Mesenteric fat pad (tissue), 1 donor: ENCODE measurements at places on chromosomes 2 and 18.

DNA sequence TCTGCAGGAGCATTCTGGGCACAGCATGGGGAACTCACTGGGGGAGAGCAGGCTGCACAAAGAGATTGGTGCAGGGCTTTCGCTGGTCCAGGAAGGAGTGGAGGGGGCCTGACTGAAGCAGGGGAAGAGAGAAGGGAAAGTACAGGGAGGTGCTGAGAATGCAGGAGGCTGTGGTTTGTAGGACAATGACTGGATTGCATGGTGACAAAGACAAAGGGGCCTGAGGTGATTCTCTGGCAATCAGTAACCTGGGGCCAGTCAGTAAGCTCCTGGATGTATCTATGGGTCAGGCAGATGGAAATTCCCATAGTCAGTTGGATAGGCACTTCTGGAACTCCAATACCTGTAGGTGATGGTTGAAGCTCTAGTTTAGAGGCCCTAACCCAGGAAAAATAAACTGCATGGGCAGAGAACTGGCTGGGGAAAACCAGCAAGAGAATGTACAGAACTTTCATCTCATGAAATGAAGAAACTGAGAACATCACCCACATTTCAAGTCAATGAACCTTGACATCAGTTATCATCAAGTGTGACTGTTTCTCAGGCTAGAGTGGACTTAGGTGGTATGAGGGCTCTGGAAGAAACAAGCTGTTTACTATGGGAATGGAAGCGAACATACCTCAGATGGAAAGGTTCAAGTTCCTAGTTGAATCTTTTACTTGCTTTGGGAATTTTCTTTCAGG is 193.2 kb downstream of the TPGS2 start:
- no peak for DNase-seq

- DNase-seq, result no peak
Measured at GRCh38 chr2:26506279-26506678, 28.4 kb upstream of the OTOF start.

DNA sequence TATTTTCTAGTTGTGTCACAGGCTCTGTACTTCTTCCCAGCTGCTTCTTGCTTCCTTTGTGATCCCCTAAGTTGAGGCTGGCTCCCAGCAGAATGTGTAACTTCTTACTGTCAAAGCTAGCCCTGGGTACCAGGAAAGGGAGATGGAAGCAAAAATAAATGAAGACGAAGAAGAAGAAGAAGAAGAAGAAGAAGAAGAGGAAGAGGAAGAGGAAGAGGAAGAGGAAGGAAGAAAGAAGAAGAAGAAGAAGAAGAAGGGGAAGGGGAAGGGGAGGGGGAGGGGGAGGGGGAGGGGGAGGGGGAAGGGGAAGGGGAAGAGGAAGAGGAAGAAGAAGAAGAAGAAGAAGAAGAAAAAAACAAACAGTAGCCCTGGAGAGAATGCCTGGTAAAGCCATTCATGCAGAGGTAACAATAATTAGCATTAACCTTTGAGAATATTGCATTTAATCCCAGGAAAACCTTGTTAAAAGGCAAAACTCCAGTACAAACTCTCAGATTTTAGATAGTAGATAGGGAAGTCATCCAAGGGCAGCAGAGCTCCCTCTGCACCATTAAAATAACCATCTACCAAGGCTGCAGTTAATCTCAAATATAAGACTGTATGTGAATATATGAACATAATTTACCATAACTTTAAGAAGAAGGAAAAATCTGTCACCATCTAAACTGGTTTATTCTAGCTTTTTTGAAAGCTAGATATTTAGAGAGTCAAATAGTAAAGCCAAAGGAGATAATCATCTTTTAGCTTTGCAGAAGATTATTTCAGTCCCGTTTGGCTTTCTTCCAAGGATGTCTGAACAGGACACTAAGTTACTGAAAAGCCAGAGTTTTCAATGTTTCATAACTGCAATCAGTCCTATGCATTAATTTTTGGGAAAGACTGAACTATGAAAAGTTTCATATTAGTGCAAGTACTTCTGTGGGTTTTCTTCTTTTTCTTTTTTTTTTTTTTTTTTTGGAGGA is 44.3 kb upstream of the FBXO11 start:
- no peak for DNase-seq

DNA sequence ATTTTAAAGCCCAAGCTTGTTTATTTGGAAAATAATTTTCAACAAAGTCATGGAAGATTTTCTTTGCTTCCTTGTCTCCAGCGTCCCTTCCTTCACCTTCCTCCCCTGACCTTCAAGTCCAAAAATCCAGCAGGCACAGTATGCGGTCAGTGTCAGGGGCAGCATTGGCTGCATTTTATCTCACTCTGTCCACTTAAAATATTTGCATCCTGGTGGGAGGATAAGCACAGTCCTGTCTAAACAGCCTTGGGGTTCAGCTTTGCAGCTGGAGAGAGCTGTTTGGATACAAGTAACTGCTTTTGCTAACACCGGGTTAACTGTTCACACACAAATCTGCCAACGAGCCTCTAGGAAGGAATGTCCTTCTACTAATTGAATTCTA is 318.1 kb downstream of the PDE11A start:
- no peak for DNase-seq

- DNase-seq, result no peak
Measured at GRCh38 chr2:31674446-31674845, 93.7 kb upstream of the SRD5A2 start.

GRCh38 chr2:27799646-27800010 is 28.1 kb downstream of the MRPL33 start:
- no peak for DNase-seq

GRCh38 chr2:217491271-217491670 is 511.5 kb downstream of the TNS1 start:
- DNase-seq, result no peak

DNA sequence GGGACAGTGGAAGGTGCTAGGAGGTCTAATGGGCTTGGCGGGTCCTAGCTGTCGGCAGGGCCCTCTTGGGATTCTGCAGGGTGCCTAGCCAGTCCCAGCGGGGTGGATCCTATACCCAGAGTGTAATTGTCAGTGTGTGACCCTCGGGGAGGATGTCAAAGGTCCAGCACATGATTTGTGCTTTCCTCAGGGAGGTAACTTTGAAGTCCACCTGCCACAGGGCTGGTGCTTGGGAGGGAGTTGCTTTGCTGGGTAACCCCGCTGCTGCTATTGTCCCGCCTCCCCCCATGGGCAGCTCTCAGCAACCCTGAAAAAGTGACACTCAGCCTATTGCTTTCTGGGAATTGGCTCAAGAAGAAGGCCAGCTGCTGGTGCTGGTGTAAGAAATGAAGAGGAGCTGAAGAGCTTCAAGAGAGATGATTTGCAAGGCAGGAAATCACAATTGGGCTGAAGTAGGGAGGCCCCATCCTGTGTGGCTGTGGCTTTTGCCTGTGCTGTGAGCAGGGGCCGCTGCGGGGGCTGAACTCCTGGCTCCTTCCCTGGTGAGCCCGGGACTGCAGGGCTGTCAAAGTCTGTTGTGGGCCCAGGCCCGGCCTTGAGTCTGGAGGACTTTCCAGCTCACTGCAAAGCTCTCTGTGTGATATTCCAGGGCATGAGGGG is 36.4 kb downstream of the EMILIN2 start:
- no peak for DNase-seq

GRCh38 chr2:196262606-196263005 is 91.2 kb upstream of the STK17B start:
- no peak for DNase-seq

DNA sequence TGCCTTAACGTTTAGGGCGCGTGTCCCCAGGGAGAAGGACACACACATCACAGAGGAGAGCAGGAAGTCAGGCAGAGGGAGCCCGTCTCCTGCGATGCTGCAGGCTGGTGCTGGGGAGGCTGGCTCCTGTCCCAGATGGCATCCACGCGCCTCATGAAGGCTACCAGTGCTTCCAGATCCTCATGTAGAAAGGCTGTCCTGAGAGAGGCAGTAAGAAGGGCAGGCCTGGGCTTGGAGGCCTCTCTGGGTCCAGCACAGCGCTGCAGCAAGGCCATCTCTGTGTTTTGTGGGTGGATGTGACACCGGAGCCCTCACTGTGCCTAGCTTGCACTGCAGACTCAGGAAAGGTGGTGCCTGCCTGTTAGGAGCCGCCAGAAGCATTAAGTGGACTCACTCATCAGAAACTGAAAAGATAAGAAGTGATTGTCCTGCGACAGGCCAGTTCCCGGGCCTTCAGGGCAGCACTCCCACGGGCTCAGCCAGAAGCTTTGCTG is 62.7 kb downstream of the FAM168B start:
- DNase-seq, result peak; percentile 73

GRCh38 chr18:35672897-35673296 is 91.4 kb downstream of the GALNT1 start:
- no peak for DNase-seq

DNA sequence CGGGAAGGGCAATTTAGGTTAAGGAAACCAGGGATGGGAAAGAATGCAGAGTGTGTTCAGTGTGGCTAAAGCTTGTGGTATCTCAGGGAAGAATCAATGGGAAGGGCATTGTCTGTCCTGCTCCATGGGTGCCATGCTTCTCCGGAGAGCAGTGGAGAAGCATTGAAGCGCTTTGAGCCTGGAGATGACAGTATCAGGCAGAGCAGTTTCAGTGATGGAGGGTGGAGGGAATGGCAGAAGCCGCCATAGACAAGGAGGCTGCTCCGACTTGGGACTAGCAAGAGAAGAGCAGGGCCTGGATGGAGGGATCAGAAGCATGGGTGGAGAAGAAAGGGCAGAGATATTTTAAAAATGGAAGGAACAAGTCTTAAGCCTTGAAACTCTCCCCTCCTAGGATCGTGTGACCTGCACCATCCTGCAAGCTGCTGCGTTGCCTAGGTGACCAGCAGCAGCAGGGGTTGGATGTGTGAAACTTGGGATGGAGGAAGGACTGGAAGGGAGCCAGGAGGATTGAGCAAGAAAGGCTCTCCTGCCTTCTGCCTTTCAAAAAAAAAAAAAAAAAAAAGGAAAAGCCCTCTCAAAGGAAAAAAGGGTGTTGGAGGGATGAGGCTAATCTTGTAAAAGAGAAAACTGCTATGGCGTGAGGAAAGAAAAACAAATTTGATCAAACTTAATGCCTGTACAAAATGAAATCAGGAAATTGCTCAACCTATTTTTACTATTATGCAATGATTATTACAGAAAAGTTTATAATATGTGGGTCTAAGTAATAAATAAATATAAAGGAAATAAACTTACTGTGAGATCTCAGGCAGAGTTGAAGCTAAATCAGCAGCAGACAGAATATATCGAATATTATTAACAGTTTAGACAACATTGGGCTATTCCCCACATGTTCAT is 493.8 kb upstream of the NRP2 start:
- DNase-seq, result no peak

DNA sequence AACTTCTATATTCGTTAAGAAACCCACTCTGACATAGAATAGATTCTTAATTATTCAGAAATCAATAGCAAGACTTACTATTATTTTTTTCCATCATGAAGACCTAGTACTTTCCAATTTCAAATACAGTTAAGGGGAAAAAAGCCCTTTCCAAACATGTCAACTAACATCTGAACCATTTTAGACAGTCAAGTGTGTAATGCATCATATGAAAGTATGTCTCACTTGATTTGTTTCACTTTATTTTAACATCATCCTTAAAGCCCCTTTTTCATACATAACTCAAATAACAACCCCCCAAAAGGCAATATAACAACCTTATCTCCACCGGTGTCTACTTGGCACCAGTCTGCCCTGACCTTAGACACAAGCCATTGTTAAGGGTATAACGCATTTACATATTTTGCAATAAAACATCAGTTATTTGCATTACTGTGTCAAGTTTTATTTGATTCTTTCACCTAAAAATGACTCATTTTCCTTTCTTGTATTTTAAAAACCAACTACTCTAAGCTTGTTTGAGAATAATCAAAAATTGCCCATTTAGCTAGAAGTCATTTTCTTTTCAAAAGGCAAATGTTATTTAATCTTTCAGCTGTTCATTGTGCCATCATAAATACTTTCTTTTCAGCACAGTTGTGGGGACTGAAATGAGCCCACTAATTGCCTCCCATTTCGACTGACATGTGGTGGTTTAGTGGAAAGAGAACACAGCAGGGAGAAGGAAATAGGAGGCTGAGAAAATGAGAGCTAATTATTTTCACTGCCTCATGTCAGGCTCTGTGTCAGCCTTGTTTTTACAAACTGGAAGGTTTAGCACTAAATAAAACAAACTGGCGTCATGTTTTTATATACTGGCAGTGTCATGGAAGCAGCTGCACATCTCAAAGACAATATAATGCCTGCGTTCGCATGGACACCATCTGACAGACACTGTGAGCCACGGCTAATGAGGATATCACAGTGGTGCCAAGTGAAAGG is 104.7 kb upstream of the CDCA7 start:
- DNase-seq, result no peak

DNA sequence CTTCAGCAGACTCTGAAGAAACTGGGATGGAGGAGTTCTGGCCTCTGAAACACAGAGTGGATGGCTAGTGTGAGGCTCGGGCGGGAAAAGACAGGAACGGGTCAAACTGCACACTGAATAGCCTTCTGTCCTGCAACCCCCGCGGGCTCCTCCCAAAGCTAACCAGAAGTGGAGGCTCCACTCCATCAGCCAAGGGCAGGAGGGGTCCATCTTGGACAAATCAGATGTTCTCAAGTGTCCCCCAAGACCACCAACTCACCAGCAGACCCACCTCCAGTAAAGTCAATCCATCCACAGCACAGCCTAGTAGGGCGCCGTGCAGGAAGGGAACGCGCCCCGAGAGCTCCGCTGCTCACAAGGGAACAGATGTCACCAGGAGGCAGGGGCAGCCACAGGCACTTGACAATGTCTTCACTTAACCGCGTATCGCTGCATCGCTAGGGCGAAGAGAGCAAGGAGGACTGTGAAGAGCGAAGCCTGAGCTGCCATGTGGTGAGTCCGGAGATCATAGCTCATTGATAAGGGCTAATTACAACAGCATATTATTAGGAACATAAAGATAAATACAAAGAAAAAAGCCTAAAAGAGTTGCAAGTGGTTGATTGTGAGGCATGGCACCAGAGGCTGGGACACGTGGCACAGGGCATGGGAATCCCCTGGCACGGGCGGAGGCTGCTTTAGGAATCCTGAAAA is 494.6 kb upstream of the MYT1L start:
- peak; percentile 79 for DNase-seq

- no peak for DNase-seq
Measured at GRCh38 chr2:28904802-28905457, 10.5 kb downstream of the WDR43 start.

- DNase-seq, result no peak
Measured at GRCh38 chr2:122191331-122191730, 435.9 kb downstream of the TSN start.

- no peak for DNase-seq
Measured at GRCh38 chr2:68743531-68743930, 8.9 kb downstream of the ARHGAP25 start.

DNA sequence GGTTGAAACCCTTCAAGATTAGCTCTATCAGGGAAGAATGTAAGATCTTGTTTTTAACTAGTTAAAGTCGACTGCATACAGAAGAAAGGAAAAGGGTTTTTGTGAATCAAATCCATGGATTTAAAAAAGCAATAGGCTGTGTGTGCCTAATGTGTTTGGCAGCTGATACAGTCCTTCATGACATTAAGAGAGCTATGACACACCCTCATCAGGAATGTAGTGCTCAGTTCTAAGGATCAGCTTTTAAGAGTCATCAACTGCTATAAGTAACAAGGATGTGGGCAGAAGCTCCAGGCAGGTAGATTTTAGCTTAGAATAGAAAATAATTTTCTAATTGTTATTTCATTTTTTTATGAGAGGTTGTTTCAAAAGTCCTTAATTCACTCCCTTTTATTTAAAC is 52.9 kb downstream of the PPP1R1C start:
- no peak for DNase-seq
